ENCODE measurements at places on chromosomes 5 and 9. TPM values are rescaled to one million over a fixed set of nuclear protein-coding genes. Genes with fewer than 3 reads are reported as not detected.

GRCh38 chr9:124011460-124012301, at the start of gene LHX2:
Gene LHX2 (plus strand): TSS chr9:124011768. CDS start chr9:124012349, 581 bp downstream.
- H3K27me3 ChIP-seq = peaks cover 96% of the 10 kb centered on the region
- H3K4me3 ChIP-seq = peak within 1 kb of the TSS; percentile 64
- peaks cover 57% of the 10 kb centered on the region for H3K4me1 ChIP-seq
- no peak within 1 kb of the TSS for H3K27ac ChIP-seq
- peak; percentile 91 for DNase-seq

SLC36A2 gene
- total RNA-seq = not detected

DNA sequence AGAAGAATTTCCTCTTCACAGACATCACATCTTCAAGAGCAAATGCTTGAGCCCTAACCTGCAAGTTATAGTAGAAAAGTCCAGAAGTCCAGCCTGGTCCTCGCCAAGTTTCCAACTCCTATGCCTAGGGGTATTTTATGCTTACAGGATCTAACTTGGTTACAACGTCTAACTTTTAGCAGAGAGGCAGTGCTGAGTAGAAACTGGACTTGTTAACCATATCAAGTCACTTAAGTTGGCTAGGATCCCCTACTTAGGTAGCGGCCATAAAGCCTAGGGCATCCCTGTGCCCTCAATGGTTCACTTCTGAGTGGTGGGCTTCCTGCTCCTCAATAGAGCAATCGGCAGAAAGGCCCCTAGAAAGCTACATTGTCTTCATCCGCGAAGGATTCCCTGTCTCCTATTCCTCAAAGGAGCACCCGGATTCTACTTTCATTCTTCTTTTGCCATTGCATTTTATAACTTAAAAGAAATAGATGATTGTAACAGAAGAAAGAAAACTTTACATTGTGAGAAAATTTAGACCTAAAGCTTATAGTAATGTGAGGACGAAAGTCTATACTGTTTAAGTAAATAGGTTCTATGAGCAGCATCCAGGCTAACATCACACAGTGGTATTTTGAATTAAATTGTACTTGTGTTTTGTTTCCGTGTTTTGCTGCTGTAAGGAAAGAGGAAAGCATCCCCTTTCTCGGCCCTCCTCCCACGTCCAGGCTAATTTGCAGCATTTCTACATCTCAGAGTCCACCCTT, 1.3 kb upstream of the MTAP start:
- peaks cover 31% of the 10 kb centered on the region for H3K4me1 ChIP-seq
- peaks cover 56% of the 10 kb centered on the region for H3K27me3 ChIP-seq
- peak overlapping the region; percentile 99 for H3K4me3 ChIP-seq
- H3K27ac ChIP-seq = peak overlapping the region; percentile 96
- no peak for DNase-seq
- peaks cover 11% of the 10 kb centered on the region for H3K36me3 ChIP-seq

DNA sequence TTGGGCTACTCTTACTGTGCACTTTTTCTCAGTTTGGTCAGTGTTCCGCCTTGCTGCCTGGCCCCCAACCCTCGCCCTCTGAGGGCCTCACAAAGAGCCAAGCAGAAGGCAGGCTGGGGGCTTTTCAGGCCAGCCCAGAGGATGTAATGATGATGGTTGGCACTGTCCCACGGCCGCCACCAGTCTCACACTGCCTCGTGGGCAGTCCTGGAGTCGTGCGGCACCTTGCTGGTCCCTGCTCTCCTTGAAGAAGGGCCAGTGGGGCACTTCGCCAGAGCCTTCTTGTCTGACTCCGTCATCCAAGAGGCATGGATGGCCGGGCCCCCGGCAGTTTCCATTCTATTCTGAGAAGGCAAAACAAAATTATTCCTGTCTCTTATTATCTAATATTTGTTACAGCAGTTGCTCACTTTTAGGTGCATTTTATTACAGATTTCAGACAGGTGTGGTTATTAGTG, 21.0 kb downstream of the TENT4A start:
- peaks cover 28% of the 10 kb centered on the region for H3K4me1 ChIP-seq
- DNase-seq = no peak
- H3K27ac ChIP-seq = peak overlapping the region; percentile 12
- H3K27me3 ChIP-seq = no peaks in the 10 kb centered on the region
- peaks cover 15% of the 10 kb centered on the region for H3K36me3 ChIP-seq
- no peak overlapping the region for H3K4me3 ChIP-seq

DNA sequence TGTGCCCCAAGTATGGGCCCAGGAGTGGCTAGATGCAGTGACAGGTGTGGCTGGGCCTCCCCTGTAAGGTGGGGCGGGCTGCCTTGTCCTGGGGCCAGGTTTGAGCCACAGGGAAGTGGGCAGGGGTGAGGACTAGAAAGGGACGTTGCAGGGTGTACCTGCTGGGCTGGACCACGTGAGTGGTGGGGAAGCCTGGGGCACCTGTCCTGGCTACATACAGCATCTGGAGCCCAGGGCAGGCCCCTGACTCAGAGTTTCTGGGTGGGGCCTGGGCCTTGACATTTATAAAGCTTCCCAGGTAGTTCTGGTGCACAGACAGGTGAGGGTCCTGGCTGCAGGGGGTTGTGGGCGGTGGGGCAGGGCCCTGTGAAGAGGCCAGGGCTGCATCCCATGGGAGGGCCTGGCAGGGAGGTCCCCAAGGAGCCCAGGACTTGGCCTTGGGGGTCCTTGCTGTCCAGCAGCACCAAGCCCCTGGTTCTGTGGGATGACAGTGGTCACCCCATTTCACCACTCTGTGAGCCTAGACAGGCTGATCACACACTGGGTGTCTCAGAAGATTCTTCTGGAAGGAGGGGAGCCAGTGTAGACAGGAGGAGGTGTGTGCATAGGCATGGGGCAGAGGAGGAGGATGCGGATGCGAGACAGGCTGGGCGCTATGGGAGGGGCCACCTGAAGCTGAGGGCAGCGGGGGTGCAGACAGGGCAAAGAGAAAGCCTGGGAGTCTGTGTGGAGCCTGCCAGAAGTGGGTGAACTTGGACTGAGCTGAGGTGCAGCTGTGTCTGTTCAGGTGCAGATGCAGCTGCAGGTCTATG, 94.0 kb downstream of the PHF2 start:
- H3K27ac ChIP-seq = no peak overlapping the region
- H3K27me3 ChIP-seq = no peaks in the 10 kb centered on the region
- peak; percentile 7 for DNase-seq
- no peaks in the 10 kb centered on the region for H3K4me1 ChIP-seq
- no peaks in the 10 kb centered on the region for H3K36me3 ChIP-seq

DNA sequence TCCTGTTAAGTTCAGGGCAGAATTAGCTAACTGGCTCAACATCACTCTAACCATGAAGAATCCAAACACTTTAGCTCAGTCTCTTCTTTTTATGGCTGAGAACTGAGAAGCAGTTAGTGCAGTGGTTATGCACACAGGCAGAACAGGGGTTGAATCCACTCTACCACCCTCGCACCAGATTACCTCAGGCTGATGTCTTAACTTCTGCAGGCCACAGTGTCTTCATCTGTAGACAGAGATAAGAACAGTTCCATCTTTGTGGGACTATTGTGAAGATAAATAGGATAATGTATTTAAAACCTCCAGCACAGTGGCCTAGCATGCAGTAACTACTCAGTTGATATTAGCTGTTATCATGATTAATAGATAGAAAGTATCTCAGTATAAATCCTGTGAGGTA, 54.8 kb downstream of the FAM114A2 start:
- no peaks in the 10 kb centered on the region for H3K4me1 ChIP-seq
- H3K27me3 ChIP-seq = no peaks in the 10 kb centered on the region
- H3K27ac ChIP-seq = no peak overlapping the region

DNA sequence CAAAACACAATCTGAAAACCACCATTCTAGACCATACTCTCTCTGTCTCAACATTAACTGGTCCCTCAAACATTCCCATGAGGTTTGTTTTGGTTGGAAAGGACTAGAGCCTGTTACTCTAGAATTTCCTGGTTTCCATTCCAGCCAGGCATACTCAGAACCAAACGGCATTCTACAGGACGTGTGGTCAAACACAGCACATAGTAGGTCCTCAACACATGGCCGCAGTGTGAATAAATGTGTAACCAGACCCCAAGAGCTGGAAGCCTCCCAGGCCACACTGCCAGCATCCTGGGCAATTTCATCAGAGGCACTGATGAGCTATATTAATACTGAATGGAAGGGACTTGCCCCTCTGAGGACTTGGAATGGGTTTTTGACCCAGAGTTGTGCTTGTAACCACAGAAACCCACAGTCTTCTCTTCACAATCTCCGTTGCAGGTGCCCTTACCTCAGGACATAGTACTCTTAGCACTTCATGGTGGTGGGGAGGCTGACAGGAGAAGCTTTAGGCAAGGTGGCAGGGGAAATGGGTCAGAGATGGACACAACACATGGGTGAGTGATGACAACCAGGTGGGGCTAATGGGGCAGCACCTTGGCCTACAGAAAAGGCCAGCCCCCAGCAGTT, 66.0 kb downstream of the ZNF366 start:
- DNase-seq = no peak
- H3K27me3 ChIP-seq = no peaks in the 10 kb centered on the region
- H3K27ac ChIP-seq = no peak overlapping the region
- no peak overlapping the region for H3K4me3 ChIP-seq
- H3K4me1 ChIP-seq = peaks cover 6% of the 10 kb centered on the region
- no peaks in the 10 kb centered on the region for H3K36me3 ChIP-seq

IFNE gene
- 0.14 TPM for total RNA-seq

SYNPO gene
- 2.1 TPM for total RNA-seq

Data from WTC11 (cell line).